ENCODE measurements at places on chromosomes 7 and 10.

- no peak for DNase-seq
Observed at GRCh38 chr10:82918022-82918421, 1043.0 kb downstream of the NRG3 start.

DNA sequence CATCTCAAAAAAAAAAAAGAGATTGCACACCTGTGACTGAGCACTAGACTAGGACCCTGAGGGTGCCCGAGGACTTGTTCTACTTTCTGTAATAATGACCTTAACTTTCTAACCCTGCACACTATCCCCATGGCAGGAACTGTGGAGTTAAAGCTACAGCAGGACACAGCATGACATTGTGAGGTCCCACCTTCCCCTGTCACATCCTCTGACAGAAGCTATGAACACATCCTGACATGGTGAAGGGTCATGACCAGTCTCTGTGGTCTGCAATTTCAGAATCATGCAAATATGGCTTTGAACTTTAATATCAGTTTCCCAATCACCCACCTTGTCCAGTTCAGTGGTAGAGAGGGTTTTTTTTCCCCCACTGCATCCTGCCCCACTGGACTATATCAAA, 18.5 kb upstream of the SAR1A start:
- DNase-seq: no peak

DNA sequence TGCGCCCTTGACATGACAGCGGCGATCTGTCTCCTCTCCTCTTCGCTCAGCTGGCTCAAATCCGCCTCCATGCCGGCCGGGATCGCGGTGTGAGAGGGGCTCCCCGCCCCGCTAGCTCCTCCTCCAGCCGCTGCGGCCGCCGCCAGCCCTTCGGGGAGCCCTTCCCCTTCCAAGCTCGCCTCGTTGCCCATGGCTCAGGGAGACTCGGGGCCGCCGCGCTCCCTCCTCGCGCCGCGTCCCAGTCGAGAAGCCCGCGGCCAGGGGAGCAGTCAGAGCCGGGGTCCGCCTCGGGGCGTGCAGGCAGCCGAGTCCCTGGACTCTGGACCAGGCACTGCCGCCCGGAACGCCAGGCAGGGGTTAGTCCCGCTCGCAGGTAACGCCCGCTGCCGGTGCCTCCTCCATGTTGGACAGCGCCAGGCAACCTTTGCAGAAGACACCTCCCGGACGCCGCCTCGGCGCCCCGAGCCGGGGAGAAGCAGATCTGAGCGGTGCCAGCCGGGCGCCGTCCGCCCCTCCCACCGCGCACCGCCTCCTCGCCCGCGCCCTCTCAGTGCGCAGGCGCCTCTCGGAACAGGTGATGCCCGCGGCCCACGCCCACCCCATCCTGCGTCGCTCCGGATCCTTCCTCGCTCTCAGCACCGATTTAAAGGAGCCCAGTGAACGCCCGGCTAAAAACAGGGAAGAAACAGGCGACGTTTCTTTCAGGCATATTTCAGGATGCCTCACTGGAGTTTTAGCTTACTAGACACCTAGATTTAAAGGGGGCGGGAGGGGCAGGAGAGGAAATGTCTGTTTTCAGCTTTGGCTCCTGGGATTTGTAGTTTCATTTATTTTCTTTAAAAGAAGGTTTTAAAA, at the start of gene PCLO:
Gene PCLO, minus strand, starts transcription at position 483 of the 855 bp plus-strand sequence. Its CDS starts 292 bp downstream, at position 191.
- peak; percentile 97 for DNase-seq

- DNase-seq: no peak
Observed at GRCh38 chr10:82813856-82814255, 938.9 kb downstream of the NRG3 start.

DNA sequence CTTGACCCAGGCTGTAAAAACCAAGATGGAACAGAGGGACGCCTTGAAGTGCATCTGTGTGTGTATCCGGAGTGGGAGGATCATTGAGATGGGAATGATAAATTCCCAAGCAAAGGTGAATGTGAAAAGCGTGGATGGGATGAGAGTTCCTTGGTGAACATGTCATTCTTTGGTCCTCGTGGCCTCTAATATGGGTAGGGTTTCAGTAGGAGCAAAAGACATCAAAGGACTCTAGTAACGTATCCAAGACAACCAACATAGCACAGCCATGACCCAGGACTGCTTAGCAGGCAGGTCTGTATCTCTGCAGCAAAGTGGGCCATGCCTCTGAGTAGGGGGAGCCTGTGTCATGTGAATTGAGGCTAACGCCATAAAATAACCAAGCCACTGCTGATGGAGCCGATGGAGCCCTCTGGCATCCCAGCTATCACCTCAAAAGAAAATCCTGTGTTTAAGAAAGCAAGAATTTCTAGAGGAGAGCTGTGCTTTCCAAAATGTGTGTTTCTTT, 98.6 kb downstream of the CCDC3 start:
- no peak for DNase-seq

DNA sequence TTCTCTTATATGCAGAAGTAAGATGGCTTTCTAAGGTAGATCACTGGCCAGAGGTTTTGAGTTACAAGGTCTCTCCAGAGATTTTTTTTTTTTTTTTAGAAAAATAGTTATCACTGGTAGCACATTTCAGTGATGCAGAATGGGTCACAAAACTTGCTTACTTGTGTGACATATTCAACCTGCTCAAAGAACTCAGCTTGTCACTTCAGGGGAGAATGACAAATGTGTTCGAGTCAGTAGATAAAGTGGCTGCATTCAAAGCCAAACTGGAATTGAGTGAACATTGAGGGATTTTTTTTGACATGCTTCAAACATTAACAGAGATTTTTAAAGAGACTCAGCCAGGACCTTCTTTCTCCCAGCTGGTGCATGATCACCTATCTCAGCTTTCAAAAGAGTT, 33.4 kb downstream of the PHTF2 start:
- DNase-seq: no peak

- no peak for DNase-seq
Observed at GRCh38 chr7:47778153-47778661, 170.1 kb downstream of the PKD1L1 start.

- no peak for DNase-seq
Observed at GRCh38 chr7:44325201-44325671, at the start of gene CAMK2B. TSS of gene CAMK2B (minus strand) at chr7:44325594. CDS start at chr7:44325421, 173 bp downstream.

GRCh38 chr7:40507166-40507565, 372.4 kb downstream of the SUGCT start:
- DNase-seq: no peak

DNA sequence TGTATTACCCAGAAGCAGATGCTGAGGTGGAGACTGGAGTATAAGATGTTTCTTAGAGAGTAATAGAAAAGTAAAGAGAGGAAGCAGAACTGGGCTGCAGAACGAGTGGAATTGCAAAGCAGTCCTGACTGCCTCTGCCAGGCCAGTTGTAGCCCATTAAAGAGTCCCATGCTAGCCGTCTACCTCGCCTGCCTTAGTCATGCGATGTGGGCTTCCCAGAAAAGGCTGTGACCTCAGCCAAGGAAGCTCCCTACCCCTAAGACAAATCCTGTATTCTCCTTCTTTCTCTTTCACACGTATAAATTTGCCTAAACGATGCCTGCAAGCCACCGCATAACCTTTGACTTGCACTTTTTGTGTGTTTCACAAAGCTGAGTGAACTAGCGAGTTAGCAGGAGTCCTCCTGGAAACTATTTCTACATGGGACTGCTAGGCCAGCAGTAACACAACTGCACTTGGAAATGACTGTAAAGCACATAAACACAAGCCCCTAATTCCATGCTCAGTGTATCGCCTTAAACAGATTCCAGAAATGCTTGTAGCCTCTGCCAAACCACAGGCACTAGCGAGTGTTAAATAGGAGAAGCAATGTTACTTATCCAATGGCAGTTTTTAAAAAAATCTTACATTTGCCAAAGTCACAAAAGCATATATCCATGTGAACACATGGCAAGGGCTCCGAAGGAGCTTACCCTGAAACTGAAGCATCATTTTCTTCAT, 47.4 kb upstream of the GNAI1 start:
- no peak for DNase-seq

DNA sequence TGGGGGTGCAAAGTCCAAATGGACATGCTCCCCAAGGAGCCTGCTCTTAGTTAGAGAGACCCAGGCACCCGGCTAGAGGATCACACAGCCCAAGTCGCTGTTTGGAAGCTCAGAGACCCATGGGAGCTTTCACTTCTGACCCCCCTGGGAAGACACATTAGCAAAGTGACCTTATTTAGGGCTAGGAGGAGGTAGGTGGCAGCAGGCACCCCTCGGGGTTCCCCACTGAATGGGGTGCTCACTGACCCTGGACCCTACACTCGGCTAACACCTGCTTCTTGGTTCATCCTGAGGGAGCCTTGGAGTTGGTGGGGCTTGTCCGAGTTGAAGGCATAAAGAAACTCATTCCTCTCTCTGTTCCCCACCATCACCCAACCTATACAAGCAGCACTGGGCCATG, 27.1 kb upstream of the HABP2 start:
- DNase-seq: no peak

All from NCI-H187 (cell line).